Umbilical cord (tissue), 2 donors: ENCODE measurements at places on chromosomes 1 and 21.

- DNase-seq, result no peak
These were observed 42.7 kb downstream of the SPATA46 start for GRCh38 chr1:162333991-162334390.

DNA sequence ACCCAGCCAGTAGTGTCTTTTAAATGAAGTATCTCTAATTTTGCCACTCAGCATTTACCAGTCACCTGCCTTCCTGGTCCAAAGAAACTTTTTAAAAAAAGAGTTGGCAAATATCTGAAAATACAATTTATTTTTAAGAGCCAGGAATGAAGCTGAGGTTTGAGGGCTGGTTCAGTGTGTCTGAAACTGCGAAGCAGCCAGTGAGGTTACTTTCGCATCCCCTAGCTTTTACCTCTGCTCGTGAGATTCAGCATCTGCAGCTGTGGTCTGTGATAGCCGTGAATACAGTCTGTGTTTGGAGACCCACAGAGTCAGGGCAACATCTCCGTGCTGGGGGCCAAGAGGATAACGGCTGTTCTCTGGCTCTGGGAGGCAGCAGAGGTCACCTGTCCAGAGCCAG, 21.3 kb upstream of the KCNAB2 start:
- DNase-seq, result no peak

DNA sequence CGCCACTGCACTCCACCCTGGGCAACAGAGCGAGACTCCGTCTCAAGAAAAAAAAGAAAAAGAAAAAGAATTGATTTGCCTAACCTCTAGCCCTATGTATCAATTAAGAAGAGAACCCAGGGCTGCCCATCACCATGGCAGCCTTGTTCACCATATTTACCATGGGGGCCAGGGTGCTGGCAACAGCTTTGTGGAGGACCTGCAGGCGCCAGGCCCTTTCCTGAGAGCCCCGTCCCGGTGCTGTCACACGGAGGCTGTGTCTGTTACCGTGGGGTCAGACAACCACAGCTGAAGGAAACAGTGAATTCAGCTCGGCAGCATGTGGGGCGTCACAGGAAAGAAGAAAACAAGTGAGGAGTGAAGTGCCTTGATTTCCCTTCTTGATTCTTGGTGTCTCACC, 6.5 kb upstream of the NBL1 start:
- no peak for DNase-seq

DNA sequence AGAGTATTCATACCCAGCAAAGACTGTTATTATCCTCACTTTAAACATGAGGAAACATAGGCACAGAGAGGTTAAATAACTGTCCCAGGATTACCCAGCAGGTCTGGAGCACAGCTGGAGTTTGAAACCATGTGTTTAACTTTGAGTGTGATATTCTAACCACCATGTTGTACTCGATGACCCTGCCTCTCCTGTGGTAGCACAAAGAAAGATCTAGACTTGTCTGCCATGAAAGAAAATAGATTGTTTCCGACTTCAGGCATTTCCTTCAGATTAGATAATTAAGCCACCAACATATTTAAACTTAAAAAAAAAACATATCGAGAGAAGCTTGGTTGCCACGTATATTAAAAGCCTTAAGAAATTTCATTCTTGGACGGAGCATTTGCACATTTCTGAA, 104.6 kb upstream of the RUNX1 start:
- no peak for DNase-seq

DNA sequence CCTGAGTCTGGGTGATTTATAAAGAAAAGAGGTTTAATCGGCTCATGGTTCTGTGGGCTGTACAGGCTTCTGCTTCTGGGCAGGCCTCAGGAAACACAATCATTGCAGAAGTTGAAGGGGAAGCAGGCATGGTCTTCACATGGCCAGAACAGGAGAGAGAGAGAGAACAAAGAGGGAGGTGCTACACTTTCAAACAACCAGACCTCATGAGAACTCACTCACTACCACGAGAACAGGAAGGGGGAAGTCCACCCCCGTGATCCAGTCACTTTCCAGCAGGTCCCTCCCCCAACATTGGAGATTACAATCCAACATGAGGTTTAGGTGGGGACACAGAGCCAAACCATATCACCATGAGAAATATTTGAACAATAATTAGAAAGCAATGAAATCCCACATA, 222.9 kb downstream of the FAM72C start:
- DNase-seq, result no peak

DNA sequence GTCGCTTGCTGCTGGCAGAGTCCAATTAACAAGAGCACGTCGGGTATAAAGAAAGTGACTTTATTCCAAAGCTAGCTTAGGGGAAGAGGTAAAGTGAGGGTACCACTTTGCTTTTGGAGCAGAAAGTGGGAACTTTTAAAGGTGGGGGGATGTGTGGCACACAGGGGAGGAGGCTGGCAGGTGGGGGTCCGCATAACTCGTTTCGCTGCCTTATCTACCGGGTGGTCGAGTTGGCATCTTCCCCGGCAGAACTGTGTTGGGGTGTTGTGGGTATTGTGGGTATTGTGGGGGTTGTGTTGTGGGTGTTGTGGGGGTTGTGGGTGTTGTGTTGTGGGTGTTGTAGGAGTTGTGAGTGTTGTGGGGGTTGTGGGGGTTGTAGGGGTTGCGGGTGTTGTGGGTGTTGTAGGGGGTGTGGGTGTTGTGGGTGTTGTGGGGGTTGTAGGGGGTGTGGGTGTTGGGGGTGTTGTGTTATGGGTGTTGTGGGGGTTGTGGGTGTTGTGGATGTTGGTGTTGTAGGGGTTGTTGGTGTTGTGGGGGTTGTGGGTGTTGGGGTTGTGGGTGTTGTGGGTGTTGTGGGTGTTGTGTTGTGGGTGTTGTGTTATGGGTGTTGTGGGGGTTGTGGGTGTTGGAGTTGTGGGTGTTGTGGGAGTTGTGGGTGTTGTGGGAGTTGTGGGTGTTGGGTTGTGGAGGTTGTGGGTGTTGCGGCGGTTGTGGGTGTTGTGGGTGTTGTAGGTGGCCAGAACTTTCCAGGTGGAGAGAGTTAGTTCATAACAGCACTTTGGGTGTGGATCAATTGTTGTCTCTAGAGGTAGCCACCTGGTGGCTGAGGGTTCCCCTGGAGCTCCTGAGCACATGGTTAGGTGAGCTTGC, 52.7 kb downstream of the AGPAT3 start:
- no peak for DNase-seq

- no peak for DNase-seq
These were observed 41.6 kb upstream of the LRRC3 start for GRCh38 chr21:44413566-44414290.

- DNase-seq, result peak; percentile 54
These were observed 5.0 kb downstream of the JMJD4 start for GRCh38 chr1:227729881-227730629.

- DNase-seq, result peak; percentile 14
These were observed 289.9 kb downstream of the DPYD start for GRCh38 chr1:97630948-97631347.

DNA sequence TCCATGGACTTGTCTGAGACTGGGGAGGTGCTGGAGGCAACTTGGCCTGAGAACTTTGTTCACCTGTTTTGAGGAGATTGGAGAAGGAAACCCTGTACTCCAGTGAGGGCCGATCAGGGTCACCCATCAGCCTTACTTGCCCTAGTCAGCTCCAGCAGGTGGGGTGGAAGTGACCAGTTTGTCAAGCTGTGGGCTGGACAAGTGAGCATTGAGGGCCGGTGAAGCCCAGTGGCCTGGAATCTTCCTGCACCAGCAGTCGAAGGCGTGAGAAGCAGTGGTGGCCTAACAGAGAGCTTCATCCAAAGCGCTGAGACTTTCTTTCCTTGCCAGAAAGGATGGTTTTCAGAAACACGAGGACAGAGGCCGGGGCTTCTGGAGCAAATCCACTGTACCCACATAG, 9.6 kb downstream of the SLC37A1 start:
- no peak for DNase-seq

GRCh38 chr21:42388740-42389448, 7.0 kb downstream of the TMPRSS3 start:
- DNase-seq, result no peak

GRCh38 chr1:7302873-7303272, 468.2 kb upstream of the VAMP3 start:
- no peak for DNase-seq

DNA sequence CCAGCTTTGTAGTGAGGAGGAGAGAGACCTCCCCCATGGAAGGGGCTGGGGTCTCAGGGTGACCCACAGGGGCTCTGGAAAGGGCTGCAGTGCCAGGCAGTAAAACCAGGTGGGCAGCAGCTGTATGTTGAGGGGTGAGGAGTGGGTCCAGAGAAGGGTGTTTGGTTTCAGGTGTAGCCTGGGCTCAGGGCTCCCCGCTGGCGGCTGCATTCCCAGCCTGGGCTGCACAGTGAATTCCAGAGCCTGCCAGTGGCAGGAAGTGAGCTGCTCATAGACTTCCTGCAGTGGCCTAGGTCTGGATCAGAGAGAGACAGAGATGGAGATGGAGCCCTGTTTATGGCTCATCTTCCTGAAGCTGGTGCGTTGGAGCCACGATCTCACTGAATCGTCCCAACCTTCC, 356.4 kb downstream of the PTPRU start:
- no peak for DNase-seq

GRCh38 chr21:32162727-32163320, 116.0 kb downstream of the MIS18A start:
- DNase-seq, result no peak

DNA sequence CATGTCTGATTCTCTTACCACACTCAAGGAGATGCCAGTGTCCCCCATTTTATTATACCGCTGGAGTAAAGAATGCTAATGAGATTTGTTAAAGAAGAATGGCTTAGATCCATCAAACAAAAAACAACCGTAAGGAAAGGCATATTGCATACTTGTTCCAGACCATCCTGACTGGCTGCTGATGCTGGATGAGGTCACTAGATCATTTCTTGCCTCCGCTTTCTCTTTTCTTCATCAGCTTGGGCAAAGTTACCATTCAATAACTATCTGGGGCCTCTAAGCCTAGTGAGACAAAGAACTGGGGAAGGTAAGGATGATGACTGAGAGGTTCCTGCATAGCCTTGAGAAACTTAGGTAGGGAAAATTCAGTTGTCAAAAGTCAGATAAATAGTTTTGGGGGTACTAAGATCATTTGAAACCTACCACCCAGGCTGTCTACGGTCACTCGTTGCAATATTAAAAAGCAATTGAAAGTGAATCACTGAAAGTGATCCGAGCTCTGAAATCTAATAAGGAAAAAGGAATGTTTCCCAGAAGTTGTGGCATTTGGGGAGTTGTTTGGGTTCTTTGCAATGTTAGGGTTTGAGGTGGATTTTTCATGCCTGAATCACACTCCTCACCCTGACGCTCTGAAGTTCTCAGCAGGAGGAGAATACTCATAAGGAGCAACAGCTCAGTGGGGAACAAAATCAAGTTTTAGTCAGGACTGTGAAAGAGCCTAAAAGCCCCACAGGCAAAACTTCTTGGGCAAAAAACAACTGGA, 176.8 kb downstream of the HHIPL2 start:
- DNase-seq, result no peak

DNA sequence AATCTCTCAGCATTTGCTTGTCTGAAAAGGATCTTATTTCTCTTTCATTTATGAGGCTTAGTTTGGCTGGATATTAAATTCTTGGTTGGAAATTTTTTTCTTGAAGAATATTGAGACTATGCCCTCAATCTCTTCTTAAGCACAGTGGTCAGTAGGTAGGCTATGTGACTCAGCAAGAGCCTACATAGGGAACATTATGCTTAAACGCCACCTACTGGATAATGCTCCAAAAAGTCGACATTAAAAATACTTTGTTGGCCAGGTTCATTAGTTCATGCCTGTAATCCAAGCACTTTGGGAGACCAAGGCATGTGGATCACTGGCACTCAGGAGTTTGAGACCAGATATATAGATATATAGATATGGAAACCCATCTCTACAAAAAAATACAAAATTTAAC, 678.0 kb upstream of the USP24 start:
- no peak for DNase-seq

DNA sequence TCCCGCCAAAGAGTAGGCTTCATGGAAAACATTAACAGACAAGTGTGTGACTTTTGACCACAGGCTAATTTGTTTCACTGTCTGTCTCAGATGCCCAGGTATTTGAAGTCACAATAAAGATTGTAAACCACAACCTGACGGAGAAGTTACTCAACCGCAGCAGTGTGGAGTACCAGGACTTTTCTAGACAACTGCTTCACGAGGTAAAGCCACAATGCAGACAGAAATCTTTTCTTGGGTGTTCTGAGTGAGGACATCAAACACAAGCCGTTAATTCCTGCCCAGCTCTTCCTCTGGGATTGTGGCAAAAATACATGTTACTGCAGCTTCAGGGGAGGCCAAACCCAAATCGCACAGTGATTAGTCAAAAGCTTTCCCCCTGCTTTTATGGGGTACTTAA, 31.0 kb downstream of the UMODL1 start:
- no peak for DNase-seq

GRCh38 chr1:201676197-201676596, 137.3 kb downstream of the NAV1 start:
- peak; percentile 56 for DNase-seq

DNA sequence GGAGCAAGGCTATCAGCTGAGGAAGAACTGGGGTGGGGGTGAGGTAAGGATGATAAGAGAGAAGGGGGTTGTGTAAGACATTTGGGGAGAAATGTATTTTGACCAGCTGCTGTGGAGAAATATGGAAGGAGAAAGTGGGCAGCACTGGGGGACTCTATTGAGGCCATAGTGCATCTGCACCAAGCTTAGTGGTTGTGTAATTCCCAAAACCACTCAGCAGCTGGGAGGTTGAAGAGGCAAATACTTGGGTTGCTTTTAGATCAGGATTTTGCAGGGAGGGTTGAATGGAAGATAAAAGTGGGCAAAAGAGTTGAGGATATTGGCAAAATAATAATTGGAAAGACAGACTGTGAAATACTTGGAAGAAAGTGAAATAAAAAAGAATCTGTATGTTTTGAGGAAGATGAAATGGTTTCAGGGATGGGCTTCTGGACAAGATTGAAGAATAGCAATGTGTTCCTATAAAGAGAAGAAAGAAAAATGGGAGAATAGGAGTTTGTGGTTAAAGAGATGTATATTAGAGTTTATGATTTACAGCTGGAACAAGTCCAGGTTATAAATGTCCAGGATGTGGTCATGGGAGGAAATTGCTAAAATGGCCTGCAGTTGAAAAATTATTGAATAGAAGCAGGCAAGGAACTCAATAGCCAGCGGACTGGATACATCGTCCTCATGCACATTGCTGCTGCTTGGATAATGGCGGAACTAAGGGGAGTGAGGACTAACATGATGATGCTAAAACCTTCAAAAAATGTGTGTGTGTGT, 162.7 kb downstream of the DNM3 start:
- no peak for DNase-seq

GRCh38 chr1:150536836-150537731, 12.1 kb upstream of the ADAMTSL4 start:
- no peak for DNase-seq

DNA sequence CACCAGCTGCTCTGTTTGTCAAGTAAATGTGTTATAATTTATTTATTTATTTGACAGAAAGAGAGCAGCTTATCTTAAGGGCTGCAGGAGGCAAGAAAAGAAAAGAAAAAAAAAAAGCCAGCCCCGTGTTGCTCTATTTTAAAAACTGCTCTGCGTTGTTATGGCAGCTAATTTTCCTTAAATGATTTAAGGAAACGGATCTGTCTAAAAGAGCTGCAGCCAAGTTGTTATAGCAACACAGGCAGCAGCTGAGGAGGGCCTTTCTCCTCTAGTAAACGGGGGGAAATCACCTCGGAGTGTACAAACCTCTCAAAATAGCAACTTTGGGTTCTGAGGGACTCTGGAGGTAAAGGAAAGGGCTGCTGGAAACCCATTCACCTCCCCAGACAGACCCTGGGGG, 149.2 kb downstream of the BEND5 start:
- peak; percentile 12 for DNase-seq

GRCh38 chr1:56125316-56125715, 454.0 kb downstream of the PLPP3 start:
- no peak for DNase-seq
